ENCODE measurements at places on chromosomes 6 and 20.

- DNase-seq = no peak
These were observed 20.9 kb downstream of the FARS2 start for GRCh38 chr6:5282191-5282623.

DNA sequence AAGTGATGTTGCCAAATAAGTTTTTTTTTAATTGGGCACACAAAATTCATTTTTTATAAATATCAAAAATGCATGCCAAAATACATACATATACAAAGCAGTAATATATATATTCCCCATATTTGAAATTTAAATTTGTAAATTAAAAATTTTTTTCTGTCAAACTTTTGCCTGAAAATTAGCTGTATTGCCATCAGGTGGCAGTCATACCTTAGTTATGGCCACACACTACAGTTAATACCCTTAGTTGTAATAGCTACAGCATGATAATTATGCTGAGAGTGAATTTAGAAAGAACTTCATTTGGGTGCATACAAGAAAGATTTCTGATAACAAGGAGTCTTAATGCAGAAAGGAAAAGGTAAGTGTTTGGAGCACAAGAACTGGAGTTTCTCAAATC lies 46.2 kb upstream of the SDHAF4 start:
- no peak for DNase-seq

GRCh38 chr6:25553502-25553901 lies 98.5 kb upstream of the SCGN start:
- no peak for DNase-seq

DNA sequence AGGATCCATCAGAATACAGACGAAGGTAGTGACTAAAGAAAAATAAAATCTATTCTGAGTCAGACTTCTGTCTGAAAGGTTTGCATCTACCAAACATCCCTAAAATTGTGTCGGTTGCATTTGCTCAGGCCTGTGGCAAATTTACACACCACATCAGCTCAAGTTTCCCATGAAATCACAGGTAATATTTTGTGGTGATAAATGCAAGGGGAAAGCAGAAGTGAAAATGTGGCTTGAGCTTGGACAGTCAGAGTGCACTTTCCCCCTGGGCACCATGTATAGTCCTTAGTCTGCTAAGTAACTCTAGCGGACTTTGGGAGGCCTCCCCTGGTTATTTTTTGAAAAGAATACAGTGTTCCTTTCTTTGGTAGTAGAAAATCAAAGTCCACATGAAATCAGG lies 159.1 kb downstream of the PKHD1 start:
- DNase-seq = no peak

DNA sequence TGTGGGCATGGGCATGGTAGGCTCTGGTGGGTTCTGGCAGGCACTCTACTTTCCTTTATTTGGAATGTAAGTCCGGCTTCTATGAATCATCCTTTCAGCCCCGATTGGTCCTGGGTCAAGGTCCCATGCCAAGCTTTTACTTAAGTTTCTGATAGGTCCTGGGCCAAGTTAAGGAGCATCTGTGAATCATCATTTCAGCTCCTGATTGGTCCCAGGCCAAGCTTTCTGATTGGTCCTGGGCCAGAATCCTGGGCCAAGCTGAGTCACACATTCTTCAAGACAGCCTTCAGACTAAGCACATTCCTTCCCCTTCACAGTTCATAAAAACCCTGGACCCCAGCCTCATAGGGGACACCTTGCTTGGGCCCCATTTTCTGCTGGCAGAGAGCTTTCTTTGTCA lies 231.0 kb upstream of the EYS start:
- no peak for DNase-seq

DNA sequence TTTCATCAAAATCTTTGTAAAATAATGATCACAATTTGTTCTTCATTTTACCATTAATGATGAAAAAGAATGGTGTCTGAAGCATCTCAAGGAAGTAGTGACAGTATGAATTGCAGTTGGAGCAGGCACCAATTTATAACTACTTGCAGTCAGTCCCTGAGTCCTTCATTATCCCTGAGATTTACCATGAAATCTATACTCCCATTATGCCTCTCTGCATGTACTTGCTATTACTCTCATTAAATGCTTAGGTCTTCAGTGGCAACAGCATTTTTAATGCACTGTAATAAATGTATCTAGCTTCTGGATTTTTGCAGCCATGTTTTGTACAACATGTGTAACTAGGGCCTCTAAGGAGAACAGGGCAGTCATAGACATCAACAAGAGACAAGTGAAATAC lies 708.8 kb downstream of the EYS start:
- no peak for DNase-seq

- no peak for DNase-seq
These were observed 23.3 kb downstream of the NQO2 start for GRCh38 chr6:3022765-3023662.

DNA sequence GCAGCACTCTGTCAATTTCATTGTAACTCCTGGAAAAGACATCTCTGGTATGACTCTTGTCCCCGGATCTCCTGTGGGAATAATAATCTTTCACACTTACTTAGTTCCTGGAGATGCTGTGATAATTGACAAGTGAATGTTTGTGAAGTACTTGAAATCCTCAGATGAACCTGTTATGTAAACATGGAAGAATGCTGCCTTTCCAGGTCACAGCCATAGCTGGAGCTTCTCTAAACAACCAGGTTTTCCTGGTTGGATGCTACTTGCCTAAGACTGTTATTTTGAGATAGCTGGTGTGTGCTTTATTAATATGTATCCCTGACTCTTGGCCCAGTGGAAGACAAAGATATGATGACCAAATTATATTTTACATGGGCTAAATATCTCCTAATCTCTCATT lies 228.6 kb downstream of the KCNQ5 start:
- DNase-seq = no peak

DNA sequence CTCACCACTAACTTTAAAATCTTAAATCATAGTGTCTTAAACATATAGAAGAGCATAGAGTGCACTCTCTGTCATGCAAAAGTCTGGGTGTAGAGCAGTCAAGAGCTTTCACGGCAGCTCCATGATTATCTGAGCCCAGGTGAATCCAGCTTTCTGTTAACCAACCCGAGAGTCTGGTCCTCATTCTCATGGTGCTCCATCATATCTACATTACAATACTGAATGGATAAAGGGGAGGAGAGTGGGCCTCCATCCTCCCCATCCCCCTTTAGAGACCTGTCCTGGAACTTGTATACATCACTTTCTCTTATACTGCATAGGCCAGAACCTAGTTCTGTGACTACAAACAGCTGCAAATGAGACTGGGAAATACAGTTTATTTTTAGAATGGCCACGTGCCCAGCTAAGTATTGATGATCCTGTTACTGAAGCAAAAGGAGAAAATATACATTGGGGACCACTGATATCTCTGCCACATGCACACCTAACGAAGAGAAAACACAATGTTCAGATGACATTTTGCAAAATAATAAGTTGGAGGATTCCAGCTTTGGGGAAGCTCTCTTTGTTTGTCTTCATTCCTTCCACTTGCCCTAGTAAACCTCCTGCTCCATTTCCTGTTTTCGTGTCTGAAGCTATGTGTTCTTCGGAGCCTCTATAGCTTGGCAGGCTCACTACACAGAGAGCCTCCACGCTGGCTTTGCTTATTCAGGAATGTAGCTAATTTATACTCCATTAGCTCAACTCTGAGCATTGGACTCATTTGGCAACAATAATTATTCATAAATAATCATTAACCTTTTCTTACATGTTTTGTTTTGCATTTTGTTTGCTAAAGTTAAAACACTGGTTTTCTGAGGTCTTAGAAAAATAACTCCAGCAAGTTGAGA lies 110.1 kb downstream of the IYD start:
- no peak for DNase-seq

DNA sequence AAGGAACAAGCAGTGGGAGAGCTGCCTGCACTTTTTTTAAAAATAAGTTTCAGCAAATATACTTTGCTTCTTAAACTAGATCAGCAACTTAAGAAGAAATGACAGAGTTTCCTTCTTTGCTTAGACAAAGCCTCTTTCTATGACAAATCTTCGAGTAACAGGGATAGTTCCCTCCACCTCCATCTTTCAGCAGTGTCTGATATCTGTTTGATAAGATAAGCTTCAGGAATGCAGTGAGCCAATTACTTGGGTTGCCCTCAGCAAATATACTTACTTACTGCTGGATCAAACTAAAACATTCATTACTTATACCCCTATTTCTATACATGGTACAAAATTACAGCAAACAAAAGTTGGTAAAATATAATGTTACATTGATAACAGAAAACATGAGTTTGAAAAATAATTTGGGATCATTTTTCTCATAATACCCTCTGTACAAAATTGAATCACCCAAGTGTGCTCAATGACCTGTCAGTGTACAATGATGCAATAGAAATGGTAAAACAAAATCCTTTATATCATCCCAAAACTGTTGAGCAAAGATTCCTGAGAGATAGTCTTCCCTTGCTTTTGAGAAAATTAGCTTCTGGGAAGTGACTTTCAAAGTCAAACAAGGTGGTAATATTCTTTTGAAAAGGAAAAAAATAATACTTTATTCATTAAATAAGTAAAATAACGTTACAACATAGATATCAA lies 24.5 kb downstream of the FRK start:
- no peak for DNase-seq

All from stimulated activated CD8-positive, alpha-beta memory T cell treated with anti-CD3 and anti-CD28 coated beads, Interleukin-4, amount 100 ng/mL, for 1 hour (primary cell).